ENCODE measurements at places on chromosomes 4 and X.

GRCh38 chr4:8728536-8729407, 136.2 kb downstream of the CPZ start:
- no peak for DNase-seq

- DNase-seq, result no peak
Measured at GRCh38 chr4:138189206-138189605, 52.9 kb downstream of the SLC7A11 start.

DNA sequence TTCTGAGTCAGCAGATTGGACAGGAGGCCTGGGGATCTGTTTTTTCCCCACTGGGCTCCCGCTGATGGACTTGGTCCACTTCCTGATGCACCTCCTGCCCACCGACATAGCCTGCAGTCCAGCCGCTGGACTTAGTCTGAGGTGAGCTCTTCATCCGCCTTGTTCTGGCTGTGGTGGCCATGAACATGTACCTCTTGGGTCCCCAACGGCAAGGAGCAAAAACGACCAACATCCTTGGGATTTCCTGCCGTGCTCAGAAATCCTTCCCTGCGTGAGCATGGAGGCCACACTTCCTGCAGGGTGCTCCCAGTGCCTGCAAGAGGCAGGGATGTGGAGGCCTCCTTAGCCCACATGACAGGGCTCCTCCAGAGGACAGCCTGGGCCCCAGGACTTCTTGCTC, 76.8 kb downstream of the CRMP1 start:
- no peak for DNase-seq

GRCh38 chr4:188266386-188266785, 127.1 kb downstream of the TRIML1 start:
- no peak for DNase-seq
